ENCODE measurements at places on chromosomes 7 and 10.

DNA sequence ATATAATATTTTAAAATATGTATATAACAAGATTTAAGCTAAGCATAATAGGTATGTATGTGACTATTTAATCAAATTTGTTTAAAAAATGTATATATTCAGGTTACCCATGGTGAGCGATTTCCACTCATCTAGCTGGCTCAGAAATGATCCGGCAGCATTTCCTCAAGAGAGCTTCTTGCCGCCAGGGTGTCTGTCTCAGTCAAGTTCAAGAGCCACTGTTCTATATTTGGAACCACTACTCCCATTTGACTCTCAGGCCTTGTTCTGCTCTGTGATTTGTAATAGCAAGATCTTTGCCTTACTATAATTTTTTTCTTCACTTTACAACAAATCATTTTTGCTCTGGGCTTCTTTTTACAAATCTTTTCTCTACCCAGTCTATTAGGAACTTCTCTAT, 48.7 kb upstream of the CNTNAP2 start:
- DNase-seq = no peak

- DNase-seq = no peak
Observed at GRCh38 chr7:1804310-1804709, 134.2 kb downstream of the ELFN1 start.

- no peak for DNase-seq
Observed at GRCh38 chr10:62772186-62772974, 32.1 kb upstream of the ADO start.

GRCh38 chr7:139725077-139725476, 52.7 kb downstream of the HIPK2 start:
- peak; percentile 59 for DNase-seq

- DNase-seq = no peak
Observed at GRCh38 chr10:1577373-1577770, 160.0 kb downstream of the ADARB2 start.

DNA sequence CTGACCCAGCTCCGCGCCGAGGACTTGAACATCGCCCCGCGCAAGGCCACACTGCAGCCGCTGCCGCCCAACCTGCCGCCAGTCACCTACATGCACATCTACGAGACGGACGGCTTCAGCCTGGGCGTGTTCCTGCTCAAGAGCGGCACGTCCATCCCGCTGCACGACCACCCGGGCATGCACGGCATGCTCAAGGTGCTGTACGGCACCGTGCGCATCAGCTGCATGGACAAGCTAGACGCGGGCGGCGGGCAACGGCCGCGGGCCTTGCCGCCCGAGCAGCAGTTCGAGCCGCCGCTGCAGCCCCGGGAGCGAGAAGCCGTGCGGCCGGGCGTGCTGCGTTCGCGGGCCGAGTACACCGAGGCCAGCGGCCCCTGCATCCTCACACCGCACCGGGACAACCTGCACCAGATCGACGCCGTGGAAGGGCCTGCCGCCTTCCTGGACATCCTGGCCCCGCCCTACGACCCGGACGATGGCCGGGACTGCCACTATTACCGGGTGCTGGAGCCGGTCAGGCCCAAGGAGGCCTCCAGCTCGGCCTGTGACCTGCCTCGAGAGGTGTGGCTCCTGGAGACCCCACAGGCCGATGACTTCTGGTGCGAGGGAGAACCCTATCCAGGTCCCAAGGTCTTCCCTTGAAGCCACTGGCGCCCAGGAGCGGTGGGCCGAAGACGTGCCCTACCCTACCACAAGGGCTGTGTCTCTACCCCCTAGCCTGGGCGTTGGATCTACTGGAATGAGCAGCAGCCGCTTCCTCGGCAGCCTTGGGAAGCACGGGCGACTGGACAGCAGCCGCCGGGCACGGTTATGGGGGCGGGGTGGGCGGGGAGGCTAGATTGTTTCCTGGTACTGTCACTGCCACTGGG, 945 bp downstream of the ADO start:
- DNase-seq = no peak

DNA sequence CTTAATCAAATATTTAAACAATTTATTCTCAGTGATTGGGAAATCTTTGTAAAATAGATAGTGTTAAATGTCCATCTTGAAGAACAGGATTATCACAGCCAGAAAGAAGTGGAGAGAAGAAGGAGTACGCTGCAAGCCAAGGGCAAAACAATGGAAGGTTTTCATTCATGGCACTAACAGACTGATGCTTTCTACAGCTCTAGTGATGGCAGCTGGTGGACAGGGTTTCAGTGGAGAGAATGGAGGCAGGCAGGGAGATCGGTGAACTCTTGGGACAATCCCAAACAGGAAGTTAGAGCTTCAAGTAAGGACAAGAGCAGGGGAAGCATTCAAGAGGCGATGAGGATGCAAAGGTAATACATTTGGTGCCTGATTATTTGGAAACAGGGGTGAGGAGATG, 207.0 kb downstream of the JAZF1 start:
- no peak for DNase-seq

GRCh38 chr7:116145245-116145852, 65.0 kb upstream of the TES start:
- DNase-seq = no peak

DNA sequence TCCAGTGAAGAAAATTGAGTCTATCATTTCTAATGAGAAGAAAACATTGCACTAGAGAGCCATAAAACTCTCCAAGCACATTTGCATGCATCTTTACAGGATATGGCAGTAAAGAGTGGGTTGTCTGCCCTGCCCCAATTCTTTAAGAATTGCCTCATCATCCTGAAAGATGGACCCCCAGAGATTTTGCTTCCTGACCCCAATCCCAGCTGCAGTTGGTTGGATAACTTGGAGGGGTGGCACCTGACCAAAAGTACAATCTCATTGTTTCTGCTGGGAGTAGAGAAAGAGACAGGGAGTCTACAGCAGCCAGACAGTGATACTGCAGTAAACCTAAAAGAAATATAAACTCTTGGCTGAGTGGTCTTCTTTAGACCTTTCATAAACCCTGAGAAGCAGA, 49.1 kb upstream of the ADCY1 start:
- no peak for DNase-seq

GRCh38 chr7:51847461-51848134, 531.0 kb upstream of the COBL start:
- no peak for DNase-seq

GRCh38 chr10:35711615-35712411, 69.7 kb upstream of the FZD8 start:
- no peak for DNase-seq

GRCh38 chr7:147513451-147513850, 1077.1 kb upstream of the C7orf33 start:
- DNase-seq = no peak

DNA sequence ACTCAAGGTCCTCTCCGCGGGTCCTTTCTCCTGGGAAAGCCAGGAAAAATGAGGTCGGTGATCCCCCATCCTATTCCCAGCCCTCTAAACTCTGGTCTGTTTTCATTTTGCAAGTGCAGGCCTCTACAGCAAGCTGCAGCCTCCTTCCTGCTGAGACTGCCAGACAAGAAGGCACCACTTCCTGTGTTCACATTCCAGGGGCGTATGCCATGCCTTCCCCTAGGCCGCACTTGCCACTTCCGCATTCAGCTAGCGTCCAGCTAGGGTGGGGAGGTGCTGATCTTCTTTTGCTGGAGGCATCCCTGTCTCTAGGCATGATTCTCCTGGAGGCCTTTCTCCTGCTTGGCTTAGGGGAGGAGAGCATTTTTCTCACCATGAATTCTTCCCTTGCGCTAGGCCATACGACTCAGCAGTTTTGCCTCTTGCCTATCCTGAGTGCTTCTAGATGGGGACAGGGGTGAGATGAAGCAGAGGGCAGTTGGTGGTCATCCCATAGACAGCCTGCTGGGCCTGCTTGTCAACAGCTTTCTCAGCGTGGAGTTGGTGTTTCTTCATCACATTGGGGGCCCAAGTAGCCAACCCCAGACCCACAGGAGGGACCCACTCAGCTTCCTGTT, 328.9 kb downstream of the RPS24 start:
- DNase-seq = no peak

DNA sequence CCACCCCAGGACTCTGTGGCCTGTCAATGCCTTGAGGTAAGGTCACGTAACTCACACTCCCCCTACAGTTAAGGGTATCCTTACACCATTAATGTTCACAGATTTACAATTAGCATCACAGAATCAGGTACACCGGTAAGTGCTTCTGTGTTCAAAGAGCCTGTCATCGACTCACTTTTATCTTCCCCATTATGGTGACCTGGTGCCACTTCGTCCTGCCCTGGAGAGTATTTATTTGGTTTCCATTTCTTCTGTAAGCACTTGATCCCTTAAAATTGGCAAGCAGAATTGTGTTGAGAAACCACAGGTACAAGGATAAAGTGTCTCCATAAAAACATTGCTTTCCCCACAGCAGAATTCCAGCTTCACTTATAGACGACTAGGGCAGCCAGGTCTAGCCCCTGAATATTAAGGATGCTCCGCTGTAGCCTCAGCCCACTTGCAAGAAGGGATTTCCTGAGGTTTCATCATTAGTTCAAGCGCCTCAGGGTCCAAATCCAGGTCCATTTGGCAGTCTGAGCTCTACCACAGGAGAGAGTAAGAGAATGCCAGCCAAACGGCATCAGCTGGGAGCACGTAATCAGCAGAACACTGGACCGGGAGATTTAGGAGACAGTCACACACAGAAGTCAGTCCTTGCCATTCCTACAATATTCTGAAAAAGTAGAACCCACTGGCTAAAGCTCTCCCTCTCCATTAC, 10.1 kb downstream of the ATXN7L1 start:
- DNase-seq = no peak

DNA sequence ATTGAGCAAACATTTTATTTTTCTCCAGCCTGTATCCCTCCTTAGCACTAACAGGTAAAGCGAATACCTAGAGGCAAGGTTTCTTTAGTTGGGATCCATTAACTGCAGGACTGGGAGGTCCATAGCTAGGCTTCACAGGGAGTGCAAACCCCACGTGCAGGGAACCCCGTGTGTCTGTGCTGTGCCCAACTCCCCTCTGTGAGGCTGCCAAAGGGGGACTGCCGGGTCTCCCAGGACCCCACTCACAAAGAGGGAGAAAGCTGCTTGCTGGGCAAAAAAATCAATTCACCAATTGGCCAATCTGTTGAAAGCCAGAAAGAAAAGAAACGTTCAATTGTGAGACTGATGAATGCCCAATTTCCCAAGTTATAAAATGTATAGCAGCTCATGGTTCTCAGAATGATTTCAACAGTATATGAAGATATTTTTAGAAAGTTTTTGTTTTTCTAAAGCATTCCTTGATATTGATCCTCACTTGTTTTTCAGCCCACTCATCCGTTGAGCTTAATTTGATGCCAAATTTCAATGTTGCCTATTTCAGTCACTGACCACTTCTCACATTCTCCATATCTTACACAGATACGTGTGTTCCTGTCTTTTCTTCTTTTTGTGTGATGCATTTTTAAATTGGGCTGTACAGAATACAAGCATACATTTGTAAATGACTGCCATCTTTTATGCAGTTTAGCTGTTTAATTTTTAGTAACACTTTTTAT, 202.7 kb upstream of the PRSS58 start:
- DNase-seq = no peak

- no peak for DNase-seq
Observed at GRCh38 chr7:32115831-32116230, 45.6 kb upstream of the PDE1C start.

GRCh38 chr7:71594736-71595135, 462.8 kb downstream of the GALNT17 start:
- no peak for DNase-seq

- DNase-seq = no peak
Observed at GRCh38 chr10:51302316-51302715, 228.0 kb downstream of the PRKG1 start.

GRCh38 chr10:105413997-105414396, 772.9 kb downstream of the SORCS3 start:
- no peak for DNase-seq

DNA sequence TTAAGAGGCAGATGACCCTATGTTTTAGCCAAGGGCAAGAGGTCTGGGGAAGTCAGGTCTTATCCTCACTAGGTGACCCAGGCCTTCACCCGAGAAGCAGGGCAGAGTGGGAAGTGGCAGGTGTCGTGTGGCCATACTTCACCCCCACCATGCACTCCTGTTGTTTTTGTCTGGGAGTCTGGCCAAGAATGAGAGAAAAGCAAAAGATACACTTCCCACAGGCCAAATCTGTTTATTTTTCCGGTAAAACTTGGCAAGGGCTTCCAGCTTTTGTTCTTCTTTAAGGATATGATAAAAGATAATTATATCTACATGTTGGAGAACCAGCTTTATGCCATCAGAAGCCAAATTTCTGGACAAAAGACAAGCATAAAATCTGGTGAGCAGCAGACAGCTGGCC, 137.4 kb upstream of the CDC14C start:
- DNase-seq = no peak

DNA sequence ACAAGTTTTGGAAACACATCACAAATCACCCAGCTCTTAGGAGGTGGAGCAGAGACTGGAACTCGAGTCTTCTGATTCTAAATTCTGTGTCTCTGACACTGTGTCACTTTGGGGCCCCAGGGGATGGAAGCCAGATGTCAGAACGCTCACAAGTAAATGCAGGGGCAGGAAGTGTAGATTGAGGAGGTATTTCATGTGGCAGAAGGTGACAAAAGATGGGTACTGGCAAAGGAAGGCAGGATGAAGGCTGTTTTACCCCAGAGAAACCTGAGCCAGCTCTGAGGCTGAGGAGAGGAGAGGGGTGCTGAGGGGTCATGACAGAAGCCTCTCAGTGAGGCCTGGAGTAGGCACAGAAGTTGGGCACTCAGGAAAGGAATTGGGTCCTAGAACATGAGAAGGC, 6.0 kb upstream of the PURB start:
- no peak for DNase-seq

GRCh38 chr7:32393861-32394260, 96.3 kb downstream of the LSM5 start:
- DNase-seq = no peak

GRCh38 chr10:61065051-61065450, 121.1 kb upstream of the RHOBTB1 start:
- no peak for DNase-seq

GRCh38 chr10:111103196-111103840, 26.5 kb downstream of the ADRA2A start:
- no peak for DNase-seq

- no peak for DNase-seq
Observed at GRCh38 chr10:15879058-15879457, 18.8 kb upstream of the MINDY3 start.
